GM23338 (cell line): ENCODE measurements at places on chromosomes 2 and 18. TPM values are rescaled to one million over a fixed set of nuclear protein-coding genes. Genes with fewer than 3 reads are reported as not detected.

DGKD gene
- polyA plus RNA-seq = 10.6 and 11.1 TPM in 2 replicates

TLX2 gene
- 0.16 TPM in 1 of 2 replicates, not detected in the other for polyA plus RNA-seq

DNPEP gene
- polyA plus RNA-seq = 44.9 and 49.2 TPM in 2 replicates

FAM124B gene
- polyA plus RNA-seq = 2.9 and 3.0 TPM in 2 replicates

MAL gene
- polyA plus RNA-seq = 0.31 TPM in 1 of 2 replicates, not detected in the other

CYB5A gene
- 274 and 283 TPM in 2 replicates for polyA plus RNA-seq

ZBTB7C gene
- 0.03 TPM in 1 of 2 replicates, not detected in the other for polyA plus RNA-seq

MYO3B gene
- polyA plus RNA-seq = 0.10 TPM in 1 of 2 replicates, not detected in the other

CCDC148 gene
- 1.3 and 1.8 TPM in 2 replicates for polyA plus RNA-seq

CNDP1 gene
- polyA plus RNA-seq = 0.11 TPM in 1 of 2 replicates, not detected in the other

GAREM2 gene
- 3.8 and 4.1 TPM in 2 replicates for polyA plus RNA-seq

DNAJC10 gene
- polyA plus RNA-seq = 33.7 and 41.9 TPM in 2 replicates

SP140 gene
- 0.54 and 0.70 TPM in 2 replicates for polyA plus RNA-seq

SLC16A14 gene
- 0.57 and 1.1 TPM in 2 replicates for polyA plus RNA-seq

C2orf66 gene
- polyA plus RNA-seq = not detected in 2 replicates

TMEM169 gene
- 1.4 and 1.7 TPM in 2 replicates for polyA plus RNA-seq

MBP gene
- 14.6 and 18.4 TPM in 2 replicates for polyA plus RNA-seq

RELCH gene
- polyA plus RNA-seq = 6.5 and 8.8 TPM in 2 replicates

FN1 gene
- polyA plus RNA-seq = 76.7 and 79.6 TPM in 2 replicates

GLB1L gene
- polyA plus RNA-seq = 1.7 TPM in 2 replicates

POU3F3 gene
- 0.06 and 0.14 TPM in 2 replicates for polyA plus RNA-seq

ERBB4 gene
- 0.10 and 1.1 TPM in 2 replicates for polyA plus RNA-seq

MFF gene
- 152 and 161 TPM in 2 replicates for polyA plus RNA-seq

STK16 gene
- 3.1 and 3.4 TPM in 2 replicates for polyA plus RNA-seq

SLC4A5 gene
- 0.50 and 0.70 TPM in 2 replicates for polyA plus RNA-seq
